Central memory CD8-positive, alpha-beta T cell (primary cell): ENCODE measurements at places on chromosomes 13 and 19.

GRCh38 chr19:28424077-28424476 lies 788.9 kb downstream of the UQCRFS1 start:
- DNase-seq: no peak

- DNase-seq: no peak
These were observed 7.5 kb upstream of the ILF3 start for GRCh38 chr19:10646456-10647159.

- no peak for DNase-seq
These were observed 45.0 kb downstream of the FLT3 start for GRCh38 chr13:28055357-28055756.

DNA sequence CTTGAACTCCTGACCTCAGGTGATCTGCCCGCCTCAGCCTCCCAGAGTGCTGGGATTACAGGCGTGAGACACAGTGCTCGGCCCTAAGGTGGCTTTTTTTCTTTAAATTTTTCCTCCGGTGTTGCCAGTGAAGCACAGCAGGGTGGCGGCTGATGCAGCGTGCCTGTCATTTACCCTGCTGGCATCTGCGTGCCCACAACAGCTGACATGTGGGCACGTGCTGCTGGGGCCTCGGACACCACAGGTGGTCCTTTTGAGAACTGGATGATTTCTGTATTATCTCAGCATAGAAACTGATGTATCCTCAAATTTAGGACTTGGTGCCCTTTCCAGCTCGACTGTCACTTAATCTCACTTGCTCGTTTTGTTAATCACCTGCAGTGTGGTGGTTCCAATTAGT lies 31.2 kb upstream of the TEX29 start:
- DNase-seq: no peak

GRCh38 chr13:26780411-26780810 lies 19.8 kb upstream of the GPR12 start:
- no peak for DNase-seq
